ENCODE measurements at places on chromosomes 4 and X. TPM values are rescaled to one million over a fixed set of nuclear protein-coding genes. Genes with fewer than 3 reads are reported as not detected.

Gene RIPPLY1
- not detected for total RNA-seq

Gene TIMM8A
- 17.1 TPM for total RNA-seq

Gene RIBC1
- 0.35 TPM for total RNA-seq

Gene ADH7
- total RNA-seq = not detected

Gene IL1RAPL1
- 0.48 TPM for total RNA-seq

Gene ARX
- not detected for total RNA-seq

Gene TXK
- total RNA-seq = not detected

Gene ARAF
- total RNA-seq = 39.1 TPM

Gene GABRG1
- not detected for total RNA-seq

Gene GIMD1
- not detected for total RNA-seq

Gene BST1
- 4.4 TPM for total RNA-seq

Gene ARR3
- total RNA-seq = not detected

Gene IL21
- not detected for total RNA-seq

Gene MUC7
- total RNA-seq = not detected

GRCh38 chr4:125836597-125837195 is 521.9 kb downstream of the FAT4 start:
- no peak for DNase-seq

- peak; percentile 65 for DNase-seq
Observed at GRCh38 chrX:7985568-7985967, 58.4 kb upstream of the PNPLA4 start.

DNA sequence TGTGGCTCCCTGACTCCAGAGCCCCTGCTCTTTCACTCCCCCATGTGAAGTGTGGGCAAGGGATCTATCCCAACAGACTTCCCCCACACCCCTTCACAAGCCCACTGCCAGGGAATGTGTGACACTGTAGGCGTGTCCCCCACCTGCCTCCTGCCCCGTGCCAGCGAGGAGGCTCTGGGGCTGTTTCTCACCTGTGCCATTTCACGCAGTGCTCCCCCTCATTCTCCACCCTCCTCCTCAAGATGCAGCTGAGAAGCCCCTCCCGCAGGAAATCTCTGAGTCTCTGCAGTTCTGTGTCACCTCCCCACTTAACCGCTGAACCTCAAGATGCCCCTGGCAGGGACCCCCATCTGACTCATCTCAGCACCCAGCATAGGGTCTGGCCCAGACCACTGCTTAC is 5.4 kb downstream of the MAN2B2 start:
- DNase-seq = no peak

DNA sequence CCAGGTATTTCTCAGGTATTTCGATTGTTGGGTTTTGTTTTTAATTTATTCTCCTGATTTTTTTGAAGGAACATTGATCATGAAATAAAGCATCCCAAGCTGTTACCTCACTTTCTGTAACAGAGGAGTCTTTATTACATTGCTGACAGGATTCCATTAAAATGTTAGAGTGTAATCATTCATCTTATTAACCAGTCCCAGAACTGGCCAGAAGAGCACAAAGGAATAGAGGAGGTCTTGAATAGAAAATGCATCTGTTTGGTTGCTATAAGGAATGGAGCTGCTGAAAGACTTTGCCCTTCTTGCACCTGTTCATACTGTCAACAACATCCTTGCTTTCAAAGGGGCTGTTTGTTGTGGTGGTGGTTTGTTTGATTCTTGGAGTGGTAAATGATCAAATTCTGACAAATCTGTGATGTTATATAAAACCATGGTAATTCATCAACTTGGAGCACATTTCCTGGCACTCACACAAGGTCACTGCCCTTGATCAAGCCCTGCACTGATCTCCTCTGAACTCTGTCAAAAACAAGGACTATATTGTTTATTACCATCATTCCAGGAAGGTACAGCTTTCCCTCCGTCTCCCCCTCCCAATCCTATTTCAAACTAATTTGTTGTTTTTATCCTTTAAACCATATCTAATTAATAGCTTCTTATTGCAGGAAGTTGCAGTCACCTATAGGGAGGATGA is 215.8 kb downstream of the PCDH19 start:
- no peak for DNase-seq

DNA sequence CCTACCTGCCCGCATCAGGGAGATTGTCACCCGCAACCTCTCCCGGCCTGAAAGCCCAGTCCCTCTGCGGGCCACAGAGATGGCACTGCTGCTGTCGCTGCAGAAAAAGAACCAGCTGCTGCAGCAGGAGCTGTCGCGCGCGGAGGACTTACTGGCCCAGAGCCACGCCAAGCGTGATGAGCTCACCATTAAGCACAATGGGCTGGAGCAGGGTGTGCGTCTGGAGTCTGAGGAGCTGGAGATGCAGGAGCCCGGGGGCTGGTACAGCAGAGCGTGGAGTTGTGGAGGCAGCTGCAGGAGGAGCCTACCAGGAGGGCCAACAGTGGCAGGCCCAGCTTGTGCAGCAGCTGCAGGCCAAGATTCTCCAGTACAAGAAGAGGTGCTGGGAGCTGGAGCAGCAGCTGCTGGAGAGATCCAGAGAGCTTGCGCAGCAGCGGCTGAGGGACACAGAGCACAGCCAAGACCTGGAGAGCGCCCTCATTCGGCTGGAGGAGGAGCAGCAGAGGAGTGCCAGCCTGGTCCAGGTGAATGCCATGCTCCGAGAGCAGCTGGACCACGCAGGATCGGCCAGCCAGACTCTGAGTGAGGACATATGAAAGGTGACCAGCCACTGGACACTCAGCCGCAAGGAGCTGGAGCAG is 11.3 kb downstream of the SMIM10L2A start:
- no peak for DNase-seq

- no peak for DNase-seq
Observed at GRCh38 chr4:7414046-7414445, 20.7 kb downstream of the PSAPL1 start.

GRCh38 chr4:54063737-54064316 is 578 bp downstream of the CHIC2 start:
- no peak for DNase-seq

GRCh38 chr4:10960389-10960788 is 275.8 kb upstream of the CLNK start:
- DNase-seq = no peak

- peak; percentile 25 for DNase-seq
Observed at GRCh38 chr4:10201381-10202223, 85.0 kb upstream of the WDR1 start.

- DNase-seq = no peak
Observed at GRCh38 chrX:10482261-10482660, 138.1 kb downstream of the MID1 start.

DNA sequence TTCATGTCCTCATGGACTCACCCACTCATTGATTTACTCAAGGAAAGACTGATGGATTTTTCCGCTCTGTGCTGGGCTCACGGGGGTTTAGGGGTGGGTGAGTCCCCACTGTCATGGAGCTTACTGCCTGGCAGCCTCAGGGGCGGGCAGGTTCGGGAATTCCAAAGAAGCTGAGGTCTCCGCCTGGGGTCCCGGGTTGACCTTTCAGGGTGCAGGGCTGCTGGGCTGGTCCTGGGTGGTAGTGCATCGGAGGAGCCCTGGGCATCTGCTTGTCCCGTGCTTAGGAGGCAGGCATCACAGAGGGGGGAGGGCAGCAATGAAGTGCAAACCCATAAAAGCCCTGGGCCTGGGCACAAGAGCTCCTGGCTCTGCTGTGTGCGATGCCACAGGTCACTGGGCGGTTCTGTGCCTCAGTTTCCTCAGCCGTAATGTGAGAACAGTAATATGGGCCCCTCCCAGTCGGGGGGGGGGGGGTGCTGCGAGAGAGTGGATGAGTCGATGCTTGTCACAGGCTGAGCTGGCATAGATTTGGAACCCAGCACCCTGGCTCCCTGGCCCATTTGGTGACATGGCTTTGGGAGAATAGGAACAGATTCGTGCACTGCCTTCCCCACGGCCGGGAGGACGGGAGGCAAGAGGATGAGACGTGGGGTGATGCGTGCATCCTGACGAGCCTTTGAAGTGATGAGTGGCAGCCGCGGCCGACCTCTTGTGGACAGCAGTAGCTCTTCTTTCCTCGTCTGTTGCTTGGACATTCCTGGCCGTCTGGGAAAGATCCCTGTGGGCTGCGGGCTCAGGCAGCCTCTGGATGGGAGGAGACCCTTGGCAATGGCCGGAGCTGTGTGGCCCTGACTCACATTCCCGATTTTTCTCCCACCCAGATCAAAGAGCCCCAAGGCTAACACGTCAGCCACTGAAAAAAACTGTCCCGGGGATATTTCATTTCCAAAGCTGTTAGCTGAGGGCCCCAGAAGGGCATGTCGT is 42.0 kb downstream of the PSAPL1 start:
- no peak for DNase-seq

- no peak for DNase-seq
Observed at GRCh38 chrX:100424012-100424411, 13.9 kb upstream of the PCDH19 start.

GRCh38 chrX:40150503-40150902 is 52.7 kb upstream of the BCOR start:
- no peak for DNase-seq

- DNase-seq = peak; percentile 52
Observed at GRCh38 chr4:75940692-75941253, at the start of gene NAAA. Gene NAAA, minus strand, starts transcription at chr4:75941013. Its CDS starts 64 bp downstream, at chr4:75940949.

GRCh38 chr4:168183717-168184571 is 91.6 kb downstream of the ANXA10 start:
- DNase-seq = no peak

- DNase-seq = peak; percentile 48
Observed at GRCh38 chr4:188691811-188692210, 552.6 kb downstream of the TRIML1 start.
